Activated CD4-positive, alpha-beta T cell treated with anti-CD3 and anti-CD28 coated beads, Interleukin-2, amount 10 ng/mL, durations not matched to agents 7 days and 5 days (primary cell): ENCODE measurements at places on chromosomes 3 and 15. TPM values are rescaled to one million over a fixed set of nuclear protein-coding genes. Genes with fewer than 3 reads are reported as not detected.

DNA sequence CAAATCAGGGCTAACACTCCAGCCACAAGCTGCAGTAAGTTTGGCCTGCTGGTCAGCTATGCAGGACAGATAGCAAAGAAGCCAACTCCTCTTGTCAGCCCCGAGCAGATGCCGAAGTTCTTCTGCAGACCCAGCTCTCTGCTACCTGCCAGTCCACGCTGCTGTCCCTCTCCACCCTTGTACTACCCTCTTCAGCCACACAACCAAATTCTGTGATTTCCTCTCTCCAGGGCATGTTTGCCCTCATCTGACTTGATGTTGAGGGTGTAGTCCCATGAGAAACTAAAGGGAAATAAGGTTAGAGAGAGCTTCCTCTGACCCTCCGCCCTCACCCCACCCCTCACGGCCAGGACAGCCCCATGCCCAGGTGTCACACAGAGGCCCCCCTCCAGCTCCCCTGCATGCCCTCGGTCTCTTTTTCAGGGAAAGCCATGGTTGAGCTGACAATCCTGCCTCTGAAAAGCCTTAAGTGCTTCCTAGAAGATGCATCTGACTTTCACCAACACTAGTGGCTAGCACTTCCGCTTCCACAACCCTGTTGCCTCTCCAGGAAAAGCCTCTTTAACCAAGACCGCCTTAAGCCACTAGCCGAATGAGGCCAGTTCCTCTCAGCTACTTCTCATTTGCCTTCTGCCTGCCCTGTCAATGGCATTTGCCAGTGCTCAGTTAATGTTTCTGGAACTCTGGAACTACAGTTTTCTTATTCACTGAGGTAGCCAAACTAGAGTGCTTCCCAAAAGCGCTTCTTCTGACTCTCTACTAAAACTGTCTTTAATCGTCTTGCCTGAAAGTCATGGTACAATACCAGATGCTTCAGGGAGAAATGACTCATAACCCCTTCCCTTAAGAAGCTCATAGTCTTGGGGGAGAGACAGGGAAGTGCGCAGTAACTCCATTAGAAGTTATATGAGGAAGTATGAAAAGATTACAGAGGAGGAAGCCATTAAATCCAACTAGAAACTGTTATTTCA, 300.4 kb upstream of the STT3B start:
- no peak for DNase-seq

DNA sequence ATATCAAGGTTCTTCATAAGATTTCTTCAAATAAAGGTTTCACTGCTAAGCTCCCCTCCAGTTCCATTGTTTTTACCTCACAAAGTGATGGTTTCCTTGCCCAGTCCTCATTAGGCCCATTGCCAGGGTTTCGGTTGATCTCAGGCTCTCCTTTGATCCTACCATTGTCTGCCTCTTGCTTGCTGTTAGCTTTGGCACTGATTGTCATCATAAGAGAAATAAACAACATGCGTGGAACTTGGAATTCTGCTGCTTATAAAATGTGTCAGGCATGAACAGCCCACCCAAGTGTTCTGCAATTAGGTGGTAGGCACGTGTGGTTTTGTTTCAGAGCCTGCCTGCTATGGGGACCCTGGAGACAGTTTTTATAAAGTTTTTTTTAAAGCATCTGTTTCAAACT, 107.6 kb upstream of the BFSP2 start:
- no peak for DNase-seq

DNA sequence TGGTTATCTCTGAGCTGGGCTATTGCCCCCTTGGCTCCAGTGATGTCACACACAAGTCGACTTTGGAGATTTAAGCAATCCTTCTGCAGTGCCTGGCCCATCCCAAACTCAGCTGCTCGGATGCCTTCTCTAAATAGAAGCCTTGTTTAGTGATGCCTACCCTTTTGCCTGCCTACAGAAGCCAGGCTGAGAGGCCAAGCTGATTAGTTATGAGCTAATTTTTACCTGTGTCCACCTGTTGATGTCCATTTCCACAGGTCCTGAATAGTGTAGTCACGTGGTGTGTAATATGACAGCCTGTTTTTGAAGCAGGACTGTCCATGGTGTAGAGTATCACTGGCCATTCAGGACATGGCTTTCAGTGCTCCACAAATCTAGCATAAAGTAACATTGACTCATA, 45.5 kb downstream of the SSUH2 start:
- no peak for DNase-seq

GRCh38 chr3:101816215-101817149, 32.8 kb upstream of the NFKBIZ start:
- DNase-seq: no peak

- DNase-seq: no peak
Observed at GRCh38 chr3:189944285-189945145, 176.2 kb downstream of the P3H2 start.

DNA sequence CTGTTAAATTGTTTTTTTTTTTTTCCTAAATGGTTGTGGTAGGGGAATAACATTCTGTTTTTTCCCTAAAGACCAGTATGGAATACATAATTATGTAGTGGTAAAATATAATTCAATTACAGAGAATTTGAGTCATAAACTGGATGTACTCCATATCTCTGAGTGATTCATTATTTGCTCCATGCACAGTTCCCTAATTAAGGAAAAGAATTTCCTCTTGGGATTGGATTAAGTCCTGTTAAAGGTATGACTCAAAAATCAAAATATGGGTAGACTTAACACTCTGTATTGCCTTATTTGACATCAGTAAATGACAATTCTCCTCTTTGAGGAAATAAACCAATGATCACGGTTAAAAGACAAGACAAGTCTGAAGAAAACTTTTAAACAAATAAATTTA, 78.0 kb upstream of the KCNH8 start:
- DNase-seq: no peak

- no peak for DNase-seq
Observed at GRCh38 chr3:165195241-165195639, 944 bp downstream of the SLITRK3 start.

DNA sequence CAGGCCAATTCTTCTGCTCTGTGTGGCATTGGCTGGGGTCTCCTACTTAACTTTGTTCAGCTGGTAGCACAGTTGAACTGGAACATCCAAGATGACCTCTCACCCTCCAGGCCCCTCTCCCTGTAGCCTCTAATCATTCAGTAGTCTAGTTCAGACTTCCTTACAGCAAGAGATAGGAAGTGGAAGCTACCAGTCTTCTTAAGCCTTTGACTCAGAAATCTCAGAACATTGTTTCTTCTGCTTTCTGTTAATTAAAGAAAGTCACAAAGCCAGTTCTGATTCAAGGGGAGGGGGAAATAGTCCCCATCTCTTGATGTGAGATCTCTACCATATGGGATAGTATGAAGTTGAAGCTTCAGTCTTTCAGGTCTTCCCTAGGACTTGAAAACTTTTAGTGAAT, 18.8 kb upstream of the SACM1L start:
- no peak for DNase-seq

DNA sequence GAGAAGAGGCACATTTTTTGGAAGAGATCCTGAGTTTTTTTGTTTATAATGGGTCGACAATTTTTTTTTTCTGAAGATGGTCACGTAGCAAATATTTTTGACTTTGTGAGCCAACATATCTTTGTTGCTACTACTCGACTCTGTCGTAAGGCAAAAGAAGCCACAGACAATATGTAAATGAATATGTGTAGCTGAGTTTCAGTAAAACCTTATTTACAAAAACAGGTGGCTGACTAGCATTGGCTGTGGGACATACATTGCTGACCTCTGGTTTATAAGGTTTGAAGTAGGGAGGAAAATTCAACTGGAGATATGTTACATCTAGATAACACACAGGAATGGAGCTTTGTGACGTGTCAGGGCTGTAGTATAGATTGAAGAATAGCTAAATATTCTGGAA, 22.5 kb upstream of the NANOGP8 start:
- no peak for DNase-seq

GRCh38 chr3:108127301-108127988, 36.6 kb upstream of the CD47 start:
- peak; percentile 83 for DNase-seq

DNA sequence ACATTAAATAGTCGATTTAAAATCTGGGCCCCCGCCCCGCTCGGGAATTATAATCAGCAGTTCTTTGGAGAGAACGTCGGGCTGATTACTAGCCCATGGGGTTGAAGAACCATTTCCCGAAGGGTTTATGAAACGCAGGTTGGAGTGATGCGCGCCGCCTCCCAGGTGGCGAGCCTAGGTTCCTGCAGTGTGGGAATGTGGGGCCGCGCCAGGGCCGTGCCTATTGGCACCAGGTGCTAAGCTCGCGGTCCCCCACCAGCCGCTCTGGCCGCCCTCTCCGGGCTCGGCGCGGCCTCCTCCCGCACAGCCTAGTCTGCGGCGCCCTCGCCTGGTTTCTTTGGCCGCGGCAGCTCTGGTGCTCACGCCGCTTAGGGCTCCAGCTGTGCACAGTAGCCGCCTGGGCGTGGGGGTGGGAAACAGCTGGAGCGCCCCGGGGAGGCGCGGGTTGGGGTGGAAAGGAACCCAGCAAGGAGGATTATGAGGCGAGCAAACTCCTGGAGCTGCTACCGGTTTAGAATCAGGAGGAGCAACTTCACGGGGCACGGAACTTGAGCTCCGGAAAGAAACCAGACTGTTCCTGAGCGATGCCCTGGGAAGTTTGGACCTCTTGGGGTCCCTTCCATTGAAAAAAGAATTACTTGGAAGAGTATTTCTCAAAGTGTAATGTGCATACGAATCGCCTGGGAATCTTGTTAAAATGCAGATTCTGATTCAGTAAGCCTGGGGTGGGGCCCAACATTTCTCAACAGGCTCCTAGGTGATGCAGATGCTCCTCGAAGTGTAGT, 5.6 kb upstream of the MECOM start:
- DNase-seq: peak; percentile 47

DNA sequence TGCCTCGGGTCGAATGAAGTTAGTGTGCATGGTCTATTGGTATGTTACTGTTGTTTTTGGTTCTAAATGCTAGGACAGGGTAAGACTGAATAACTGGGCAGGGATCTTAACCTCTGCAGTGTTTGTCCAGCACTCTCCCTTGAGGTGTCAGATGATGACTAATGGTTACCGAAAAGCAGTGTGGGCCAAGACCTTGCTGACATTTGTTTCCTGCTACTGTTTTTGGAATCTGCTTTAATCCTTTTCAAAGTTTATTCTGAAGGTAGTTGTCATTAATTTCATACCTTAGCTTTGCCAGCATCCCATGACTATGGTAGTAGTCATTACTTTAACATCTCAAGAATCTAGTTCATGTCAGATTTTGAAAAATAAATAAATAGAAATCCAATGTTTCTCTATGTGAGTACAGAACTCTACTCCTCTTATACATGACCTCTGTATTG, 117.0 kb downstream of the P3H2 start:
- no peak for DNase-seq

GRCh38 chr15:89630974-89631901, 24.0 kb downstream of the KIF7 start:
- no peak for DNase-seq

DNA sequence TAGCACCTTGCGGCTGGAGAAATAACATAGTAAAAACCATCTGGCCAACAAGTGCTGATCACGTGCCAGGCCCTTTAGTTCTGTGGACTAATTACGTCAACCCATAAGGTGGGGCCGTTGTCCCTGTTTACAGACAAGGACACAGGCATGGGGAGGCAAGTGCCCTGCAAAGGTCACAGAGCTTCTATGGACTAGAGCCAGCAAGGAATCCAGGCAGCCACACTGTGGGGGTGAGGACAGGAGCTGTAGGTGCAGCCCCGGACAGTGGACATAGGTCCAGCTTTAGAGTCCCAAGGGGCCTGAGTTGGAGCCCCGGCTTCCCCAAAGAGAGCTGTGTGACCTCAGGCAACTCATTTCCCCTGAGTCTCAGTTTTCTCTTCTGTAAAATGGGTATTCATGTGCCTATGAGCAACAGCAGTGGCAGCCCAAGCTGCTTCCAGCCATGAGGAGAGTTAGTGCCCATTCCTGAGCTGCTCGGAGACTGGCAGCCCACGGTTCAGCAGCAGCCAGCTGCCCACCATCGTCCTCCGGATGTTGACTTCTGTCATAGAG, 13.9 kb downstream of the CHST13 start:
- no peak for DNase-seq

GRCh38 chr3:158668506-158668905, 3.9 kb downstream of the LXN start:
- no peak for DNase-seq

DNA sequence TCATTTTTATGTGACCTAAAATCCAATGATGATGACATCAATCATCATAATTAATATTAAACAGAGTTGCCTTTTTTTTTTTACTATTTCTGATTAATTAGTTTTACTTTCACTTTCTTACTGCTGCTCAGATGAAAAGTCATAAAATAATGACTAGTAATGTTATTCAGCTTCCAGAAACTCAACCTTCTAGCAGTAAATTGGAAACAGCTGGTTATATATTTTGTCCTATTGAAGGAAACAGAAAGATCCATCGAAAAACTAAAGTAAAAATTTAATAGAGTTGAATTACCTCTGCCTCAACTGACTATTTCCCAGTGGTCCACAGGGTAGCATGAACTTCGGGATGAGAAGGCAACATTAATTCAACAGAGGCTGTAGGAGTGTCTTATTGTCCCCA, 107.1 kb upstream of the PTX3 start:
- no peak for DNase-seq

GRCh38 chr3:24378313-24378712, 116.3 kb downstream of the THRB start:
- DNase-seq: no peak

DNA sequence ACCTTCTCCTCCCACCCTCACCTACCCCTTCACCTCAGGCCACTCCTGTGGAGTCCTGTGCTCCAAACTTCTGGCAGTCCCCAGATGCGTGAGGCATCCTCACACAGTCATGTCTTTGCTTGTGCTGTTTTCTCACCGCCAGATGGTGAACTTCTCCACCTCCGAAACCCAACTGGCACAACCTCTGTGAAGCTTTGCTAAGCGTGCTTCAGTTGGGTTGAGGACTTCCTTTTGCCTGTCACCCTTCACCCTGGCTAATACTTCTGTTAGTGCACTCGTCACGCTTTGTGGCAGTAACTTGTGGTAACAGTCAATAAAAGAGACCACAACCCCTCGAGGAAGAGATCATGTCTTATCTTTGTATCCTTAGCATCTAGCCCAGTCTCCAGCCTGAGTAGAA, 42.0 kb upstream of the SKOR1 start:
- DNase-seq: peak; percentile 78

DNA sequence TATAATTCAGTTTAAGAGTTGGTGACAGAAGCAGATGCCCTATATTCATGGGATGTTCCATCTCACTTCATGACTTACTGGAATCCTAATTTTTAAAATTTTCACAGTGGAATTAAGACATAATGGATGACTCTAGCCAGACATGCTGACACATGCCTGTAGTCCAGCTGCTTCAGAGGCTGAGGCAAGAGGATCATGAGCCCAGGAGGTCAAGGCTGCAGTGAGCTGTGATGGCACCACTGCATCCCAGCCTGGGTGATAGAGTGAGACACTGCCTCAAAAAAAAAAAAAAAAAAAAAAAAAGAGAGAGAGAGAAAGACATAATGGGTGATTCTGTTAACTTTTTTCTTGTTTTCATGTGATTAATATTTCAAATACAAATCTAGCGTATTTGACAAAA, 123.6 kb downstream of the KLHL25 start:
- no peak for DNase-seq

GRCh38 chr3:34881026-34881425, 758.3 kb upstream of the ARPP21 start:
- DNase-seq: no peak

Gene HHATL
- not detected for total RNA-seq

Gene SOX14
- not detected for total RNA-seq

Gene WWTR1
- 0.27 TPM for total RNA-seq

Gene ZNF106
- 56.0 TPM for total RNA-seq

Gene ROPN1B
- total RNA-seq: not detected

Gene CD80
- 7.2 TPM for total RNA-seq

Gene CEMIP
- total RNA-seq: not detected

Gene IQCH
- total RNA-seq: 0.89 TPM
